MM.1S (cell line): ENCODE measurements at places on chromosomes 3 and 15.

DNA sequence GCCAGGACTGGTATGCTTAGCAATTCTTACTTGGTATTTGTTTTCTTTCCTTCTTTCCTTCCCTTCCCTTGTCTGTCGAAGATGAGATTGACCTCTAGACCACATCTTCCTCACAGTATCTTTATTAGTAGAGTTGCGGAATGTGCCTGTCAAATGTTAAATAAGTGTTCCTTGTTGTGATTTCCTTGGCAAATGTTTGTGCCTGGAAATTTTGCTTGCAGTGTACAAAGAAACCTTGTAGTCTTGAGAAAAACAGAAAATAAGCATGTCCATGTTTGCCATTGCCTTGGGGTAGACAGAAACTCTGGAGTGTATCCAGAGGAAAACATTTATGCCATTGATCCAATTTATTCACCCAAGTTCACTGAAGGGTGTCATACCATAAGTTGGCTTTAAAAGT is 79.5 kb upstream of the ZNF385D start:
- H3K4me3 ChIP-seq, result no peak overlapping the region
- no peaks in the 10 kb centered on the region for H3K4me1 ChIP-seq
- no peaks in the 10 kb centered on the region for H3K36me3 ChIP-seq
- no peak overlapping the region for H3K27ac ChIP-seq

- no peaks in the 10 kb centered on the region for H3K27me3 ChIP-seq
- no peaks in the 10 kb centered on the region for H3K36me3 ChIP-seq
- H3K4me1 ChIP-seq, result no peaks in the 10 kb centered on the region
- H3K4me3 ChIP-seq, result no peak overlapping the region
- H3K27ac ChIP-seq, result no peak overlapping the region
Measured at GRCh38 chr15:96503276-96503675, 172.8 kb downstream of the NR2F2 start.

- peak overlapping the region; percentile 70; the same call in 1 of the 2 replicates for H3K27ac ChIP-seq
- H3K4me3 ChIP-seq, result peak overlapping the region; percentile 99
- H3K36me3 ChIP-seq, result no peaks in the 10 kb centered on the region
- peaks cover 28% of the 10 kb centered on the region for H3K4me1 ChIP-seq
- H3K27me3 ChIP-seq, result no peaks in the 10 kb centered on the region
- peak; percentile 56 for DNase-seq
Measured at GRCh38 chr15:72230197-72231065, 559 bp downstream of the PKM start.

DNA sequence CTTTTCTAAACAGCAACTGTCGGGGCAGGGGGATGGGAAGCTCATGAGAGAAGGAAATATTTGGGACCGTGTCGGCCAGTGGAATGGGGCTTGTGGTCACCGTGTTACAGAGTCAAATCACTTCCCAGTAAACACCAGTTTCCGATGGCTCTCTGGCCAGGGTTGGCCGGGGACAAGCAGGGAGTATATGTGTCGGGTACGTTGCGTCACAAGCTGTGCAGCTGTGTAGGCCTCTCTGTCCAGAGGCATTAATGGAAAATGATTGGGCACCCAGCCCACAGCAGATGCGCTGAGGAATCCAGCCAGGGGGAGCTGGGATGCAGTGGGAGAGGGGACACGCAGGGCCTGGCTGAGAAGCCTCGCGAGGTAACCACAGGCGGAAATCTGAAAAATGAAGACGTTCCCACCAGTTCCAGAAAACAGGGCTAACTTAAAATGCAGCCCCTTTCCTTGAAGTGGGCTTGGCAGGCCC is 15.8 kb upstream of the ALDH1A3 start:
- no peak overlapping the region for H3K27ac ChIP-seq
- DNase-seq, result no peak
- no peaks in the 10 kb centered on the region for H3K36me3 ChIP-seq
- H3K27me3 ChIP-seq, result 0 out of 2 replicates have a peak, but pooled peaks cover 3% of the 10 kb centered on the region

- H3K4me1 ChIP-seq, result peaks cover 7% of the 10 kb centered on the region; the same call in 1 of the 2 replicates
- no peak overlapping the region for H3K4me3 ChIP-seq
- no peaks in the 10 kb centered on the region for H3K27me3 ChIP-seq
- H3K36me3 ChIP-seq, result no peaks in the 10 kb centered on the region
- no peak for DNase-seq
- no peak overlapping the region for H3K27ac ChIP-seq
Measured at GRCh38 chr3:120678331-120678947, 3.6 kb downstream of the HGD start.

- no peak for DNase-seq
- H3K27ac ChIP-seq, result no peak overlapping the region
- H3K36me3 ChIP-seq, result no peaks in the 10 kb centered on the region
- H3K4me3 ChIP-seq, result no peak overlapping the region
- no peaks in the 10 kb centered on the region for H3K27me3 ChIP-seq
- H3K4me1 ChIP-seq, result no peaks in the 10 kb centered on the region
Measured at GRCh38 chr15:75631935-75632334, 6.4 kb upstream of the SNUPN start.

DNA sequence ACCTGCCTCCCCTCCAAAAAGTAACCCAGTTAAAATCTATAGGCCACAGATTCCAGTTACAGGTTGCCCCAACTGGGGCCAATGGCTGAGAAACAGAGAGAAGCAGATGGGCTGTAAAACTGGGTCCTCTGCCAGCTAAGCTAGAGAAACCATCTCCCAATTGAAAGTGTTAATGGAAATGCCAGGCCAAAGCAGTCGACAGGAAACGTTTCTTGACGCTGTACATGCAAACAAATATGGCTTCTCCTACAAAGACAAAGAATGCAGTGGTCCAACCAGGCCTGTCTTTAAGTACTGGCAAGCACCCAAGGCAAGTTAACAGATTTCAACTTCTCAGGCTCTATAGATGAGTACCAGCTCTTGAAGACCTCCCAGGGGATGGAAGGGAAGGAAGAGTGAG is 71.3 kb downstream of the MAGI1 start:
- H3K36me3 ChIP-seq, result no peaks in the 10 kb centered on the region
- no peak overlapping the region for H3K27ac ChIP-seq
- H3K27me3 ChIP-seq, result no peaks in the 10 kb centered on the region
- DNase-seq, result no peak
- no peaks in the 10 kb centered on the region for H3K4me1 ChIP-seq

DNA sequence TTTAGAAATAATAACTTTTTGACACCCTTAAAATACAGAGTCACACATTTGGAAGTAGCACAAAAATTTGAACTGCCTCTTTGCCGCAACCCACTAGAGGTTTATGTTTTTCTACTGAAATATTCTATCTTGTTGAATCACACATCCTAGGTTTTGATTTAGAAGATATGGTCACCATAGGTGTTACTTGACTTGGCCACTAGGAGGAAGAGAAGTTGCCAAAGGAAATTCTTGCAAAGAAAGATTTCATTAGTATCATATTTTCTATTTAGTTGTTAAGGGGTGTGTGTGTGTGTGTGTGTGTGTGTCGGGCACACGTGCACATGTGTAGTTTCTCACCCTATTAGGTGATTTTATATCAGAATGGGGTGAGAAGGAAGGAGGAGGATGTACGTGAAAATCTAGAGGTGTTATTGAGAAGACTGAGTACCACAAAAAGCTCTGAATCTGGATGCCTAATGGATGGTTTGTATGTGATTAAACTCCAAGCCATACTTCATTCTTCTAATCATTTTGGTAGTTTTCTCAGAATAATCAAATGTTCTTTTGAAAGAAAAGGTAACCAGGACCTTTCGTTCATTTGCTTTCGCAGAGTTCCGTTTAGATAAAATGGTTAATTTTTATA is 31.5 kb downstream of the ZFAND6 start:
- no peak overlapping the region for H3K4me3 ChIP-seq
- no peaks in the 10 kb centered on the region for H3K27me3 ChIP-seq
- peak; percentile 14 for DNase-seq
- no peak overlapping the region for H3K27ac ChIP-seq
- H3K4me1 ChIP-seq, result no peaks in the 10 kb centered on the region
- H3K36me3 ChIP-seq, result no peaks in the 10 kb centered on the region

GRCh38 chr3:169998668-169999131 is 32.1 kb downstream of the SEC62 start:
- peak overlapping the region; percentile 6; the same call in 1 of the 2 replicates for H3K27ac ChIP-seq
- peaks cover 28% of the 10 kb centered on the region for H3K4me1 ChIP-seq
- DNase-seq, result peak; percentile 66
- no peak overlapping the region for H3K4me3 ChIP-seq
- peaks cover 8% of the 10 kb centered on the region; the same call in 1 of the 2 replicates for H3K36me3 ChIP-seq

- peak; percentile 23 for DNase-seq
- no peak overlapping the region for H3K27ac ChIP-seq
- H3K4me3 ChIP-seq, result peak overlapping the region; percentile 54
Measured at GRCh38 chr3:129045675-129046036, 14.9 kb upstream of the GP9 start.

DNA sequence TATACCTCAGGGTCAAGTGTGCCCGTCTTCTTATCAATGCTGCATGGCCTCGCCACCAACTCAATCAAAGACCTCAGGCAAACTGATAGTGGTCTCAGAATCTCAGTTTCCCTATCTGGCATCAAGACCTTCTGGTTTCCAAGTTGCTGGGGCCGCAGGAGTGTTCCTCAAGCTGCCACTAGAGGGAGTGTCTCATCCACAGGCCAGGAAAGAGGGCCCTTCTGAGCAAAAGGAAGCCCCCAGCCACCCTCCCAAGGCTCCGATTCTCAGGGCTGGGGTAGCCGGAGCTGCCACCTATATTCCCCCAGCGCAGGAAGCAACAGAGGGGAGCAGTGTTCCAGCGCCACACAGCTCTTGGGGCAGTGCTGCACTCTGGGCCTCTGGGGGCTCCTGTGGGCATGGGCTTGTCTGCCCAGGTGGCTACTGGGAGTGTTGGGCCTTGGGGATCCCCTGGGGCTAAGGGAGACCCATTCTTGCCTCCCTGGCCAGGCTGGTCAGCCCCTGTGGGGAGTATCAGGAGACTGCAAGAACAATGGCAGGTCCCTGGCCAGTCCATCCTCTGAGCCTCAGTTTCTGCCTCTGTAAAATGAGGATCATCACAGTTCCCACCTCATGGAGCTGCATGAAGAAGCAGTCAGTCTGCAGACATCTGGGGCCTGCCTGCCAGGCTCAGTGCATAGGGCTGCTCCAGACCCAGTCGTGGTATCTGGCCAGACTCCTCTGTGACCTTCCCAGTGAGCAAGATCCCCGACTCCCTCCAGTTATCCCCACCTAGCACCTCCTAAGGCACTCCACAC is 23.4 kb upstream of the SEC13 start:
- no peaks in the 10 kb centered on the region for H3K4me1 ChIP-seq
- H3K36me3 ChIP-seq, result no peaks in the 10 kb centered on the region
- no peak overlapping the region for H3K4me3 ChIP-seq
- no peak overlapping the region for H3K27ac ChIP-seq
- peaks cover 18% of the 10 kb centered on the region for H3K27me3 ChIP-seq

- peaks cover 18% of the 10 kb centered on the region for H3K4me1 ChIP-seq
- H3K36me3 ChIP-seq, result no peaks in the 10 kb centered on the region
- H3K27ac ChIP-seq, result no peak overlapping the region
- no peak for DNase-seq
- H3K27me3 ChIP-seq, result peaks cover 92% of the 10 kb centered on the region
Measured at GRCh38 chr15:90654233-90655136, 62.7 kb upstream of the BLM start.

- no peaks in the 10 kb centered on the region for H3K36me3 ChIP-seq
- no peak for DNase-seq
- H3K27me3 ChIP-seq, result no peaks in the 10 kb centered on the region
- H3K4me1 ChIP-seq, result no peaks in the 10 kb centered on the region
- H3K27ac ChIP-seq, result no peak overlapping the region
Measured at GRCh38 chr3:106578911-106579310, 710.1 kb upstream of the CBLB start.
